Stimulated activated CD4-positive, alpha-beta T cell treated with anti-CD3 and anti-CD28 coated beads, Interleukin-1b, Interleukin-23, amount 100 ng/mL, for 1 hour (primary cell): ENCODE measurements at places on chromosomes 11 and 22.

- no peak for DNase-seq
Measured at GRCh38 chr11:90251599-90251998, 28.8 kb upstream of the CHORDC1 start.

GRCh38 chr22:45072322-45072903, 62.6 kb upstream of the PHF21B start:
- no peak for DNase-seq

DNA sequence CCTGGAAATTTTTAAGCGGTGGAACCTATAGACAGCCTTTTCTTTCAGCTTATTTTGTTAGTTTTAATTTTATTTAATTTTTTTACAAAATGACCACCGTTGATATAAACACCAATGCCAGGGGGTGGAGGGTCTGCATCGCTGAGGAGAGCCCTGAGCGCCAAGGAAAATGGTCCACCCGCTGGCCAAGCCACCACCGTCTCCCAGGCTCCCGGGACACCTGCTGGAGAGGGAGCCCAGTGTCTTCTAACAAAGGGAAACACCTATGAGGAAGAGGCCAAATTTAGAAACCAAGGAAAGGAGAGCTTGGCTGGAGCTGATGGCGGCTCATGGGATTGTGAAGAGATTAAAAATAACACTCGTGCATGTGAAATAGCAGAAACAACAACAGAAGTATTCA, 288 bp upstream of the KRTAP5-8 start:
- no peak for DNase-seq

DNA sequence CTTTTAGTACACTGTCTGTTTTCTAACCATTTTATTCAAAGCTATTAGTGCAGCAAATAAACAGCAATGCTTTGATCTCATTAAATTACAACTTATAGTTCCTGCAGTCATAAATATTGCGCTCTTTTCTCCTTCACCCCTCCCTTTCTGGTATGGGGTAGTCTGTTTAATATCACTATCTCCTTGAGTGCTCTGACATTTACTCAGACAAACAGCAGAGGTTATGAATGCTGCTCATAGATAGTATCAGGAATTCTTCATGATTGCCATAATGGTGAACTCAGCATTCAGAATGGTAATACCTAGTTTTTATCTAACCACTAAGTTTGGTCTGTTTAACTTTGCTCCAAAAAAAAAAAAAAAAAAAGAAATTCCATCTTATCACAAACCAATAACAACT, 87.4 kb downstream of the EIF3M start:
- no peak for DNase-seq

DNA sequence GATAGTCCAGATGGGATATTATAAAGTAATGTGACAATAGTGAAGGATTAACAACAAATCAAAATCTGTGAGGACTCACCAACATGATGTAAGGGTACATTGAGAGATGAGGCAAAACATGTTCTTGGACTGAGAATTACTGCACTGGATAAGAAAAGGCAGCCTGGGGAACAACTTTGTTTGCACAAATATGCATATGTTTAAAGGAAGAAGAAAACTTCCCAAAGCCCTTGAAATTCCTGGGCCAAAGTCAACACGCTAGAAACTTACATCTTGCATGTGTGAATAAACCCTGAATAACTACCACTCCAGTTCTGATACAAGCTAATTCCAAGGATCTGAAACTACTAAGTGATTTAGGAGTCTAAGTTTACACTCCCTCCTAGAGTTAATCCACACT, 1.1 kb downstream of the OR52A5 start:
- no peak for DNase-seq

- DNase-seq, result no peak
Measured at GRCh38 chr11:133716602-133717001, 128.7 kb downstream of the SPATA19 start.

- DNase-seq, result no peak
Measured at GRCh38 chr11:67054836-67055523, 1.7 kb upstream of the RHOD start.

DNA sequence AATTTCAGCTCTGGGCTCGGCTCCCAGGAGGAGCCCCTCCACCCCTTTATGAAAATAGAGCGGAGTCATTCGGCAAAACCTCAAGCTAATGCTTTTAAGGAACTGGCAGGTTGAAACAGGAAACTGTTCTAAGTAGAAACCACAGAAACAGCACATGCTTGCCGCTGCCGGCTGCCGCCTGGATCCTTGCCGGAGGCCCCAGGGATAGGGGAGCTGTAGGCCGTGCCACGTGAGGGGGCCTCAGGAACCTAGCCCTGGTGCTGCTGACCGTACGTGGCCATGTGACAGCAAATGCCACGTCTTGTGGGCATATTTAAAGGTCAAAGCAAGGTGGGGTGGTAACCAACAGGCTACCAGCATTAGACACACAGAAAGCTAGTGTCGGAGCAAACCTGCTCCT, 77.9 kb upstream of the TIMP3 start:
- no peak for DNase-seq

GRCh38 chr11:47308050-47308823, 38.3 kb downstream of the MADD start:
- DNase-seq, result no peak

DNA sequence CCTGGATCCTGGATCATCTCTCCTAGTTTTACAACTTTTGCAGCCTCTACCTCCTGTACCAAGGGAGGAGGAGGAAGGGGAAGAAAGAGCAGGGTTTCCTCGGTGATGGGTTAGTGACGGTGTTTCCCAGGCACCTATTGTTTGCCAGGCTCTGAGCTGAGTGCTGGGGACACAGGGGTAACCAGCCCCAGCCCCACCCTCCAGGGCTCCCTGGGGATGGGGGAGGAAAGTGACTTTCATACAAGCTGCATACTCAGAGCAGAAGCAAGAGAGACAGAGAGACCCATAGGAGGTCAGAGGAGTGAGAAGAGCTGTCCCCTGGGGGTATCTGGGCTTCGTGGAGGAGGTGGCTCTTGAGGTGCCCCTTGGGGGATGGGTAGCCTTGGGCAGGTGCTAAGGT, 89.4 kb upstream of the THY1 start:
- DNase-seq, result no peak
